ENCODE measurements at places on chromosomes 13 and 19.

- DNase-seq: no peak
Measured at GRCh38 chr13:45296259-45296658, 44.7 kb downstream of the TPT1 start.

GRCh38 chr13:51003642-51004041 lies 94.1 kb downstream of the RNASEH2B start:
- DNase-seq: no peak

- DNase-seq: peak; percentile 78
Measured at GRCh38 chr19:3210347-3211017, 14.0 kb upstream of the CELF5 start.

- DNase-seq: peak; percentile 57
Measured at GRCh38 chr19:49475995-49476880, 2.2 kb downstream of the FLT3LG start.

Measured in hepatic stellate cell (primary cell).